Uterine smooth muscle cell (primary cell): ENCODE measurements at places on chromosomes 5 and 9. TPM values are rescaled to one million over a fixed set of nuclear protein-coding genes. Genes with fewer than 3 reads are reported as not detected.

The FBN2 gene
- 95.7 and 101 TPM in 2 replicates for total RNA-seq

The TMC1 gene
- 0.62 and 2.1 TPM in 2 replicates for total RNA-seq

The FRRS1L gene
- total RNA-seq, result 0.22 and 2.5 TPM in 2 replicates

The BSPRY gene
- total RNA-seq, result not detected in 2 replicates

The PCA3 gene
- under 0.01 TPM in 2 replicates for total RNA-seq

The ZDHHC11B gene
- total RNA-seq, result 0.50 TPM in 1 of 2 replicates, not detected in the other

The ADAMTS12 gene
- 13.5 and 15.1 TPM in 2 replicates for total RNA-seq

The NCS1 gene
- total RNA-seq, result 54.2 and 76.2 TPM in 2 replicates

The FNIP1 gene
- 88.6 and 97.2 TPM in 2 replicates for total RNA-seq

The ITGA2 gene
- total RNA-seq, result 40.7 and 122 TPM in 2 replicates

The IL33 gene
- total RNA-seq, result 24.7 and 44.6 TPM in 2 replicates

The ADGRD2 gene
- total RNA-seq, result not detected in 2 replicates
